Effector memory CD8-positive, alpha-beta T cell (primary cell): ENCODE measurements at places on chromosomes 13 and 19.

- DNase-seq: no peak
These were observed 22.3 kb upstream of the ZDHHC20 start for GRCh38 chr13:21481359-21481758.

DNA sequence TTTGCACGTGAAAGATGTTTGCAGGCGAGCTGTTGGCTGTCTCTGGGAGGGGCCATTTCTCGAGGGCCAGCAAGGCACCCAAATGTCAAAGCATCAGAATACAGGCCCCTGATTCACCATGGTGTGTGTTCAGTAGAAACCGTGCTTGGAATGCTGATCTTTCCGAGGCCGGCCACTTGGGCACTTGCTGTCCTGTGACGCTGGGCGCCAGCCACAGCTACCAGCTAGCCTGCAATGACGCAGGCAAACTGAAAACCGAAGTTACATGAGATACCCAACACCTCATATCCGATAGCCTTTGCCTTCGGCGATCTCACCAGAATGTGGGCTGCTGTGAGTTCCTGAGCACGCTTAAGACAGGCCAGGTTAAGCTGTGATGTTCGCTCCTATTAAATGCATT lies 12.0 kb downstream of the THOP1 start:
- no peak for DNase-seq

DNA sequence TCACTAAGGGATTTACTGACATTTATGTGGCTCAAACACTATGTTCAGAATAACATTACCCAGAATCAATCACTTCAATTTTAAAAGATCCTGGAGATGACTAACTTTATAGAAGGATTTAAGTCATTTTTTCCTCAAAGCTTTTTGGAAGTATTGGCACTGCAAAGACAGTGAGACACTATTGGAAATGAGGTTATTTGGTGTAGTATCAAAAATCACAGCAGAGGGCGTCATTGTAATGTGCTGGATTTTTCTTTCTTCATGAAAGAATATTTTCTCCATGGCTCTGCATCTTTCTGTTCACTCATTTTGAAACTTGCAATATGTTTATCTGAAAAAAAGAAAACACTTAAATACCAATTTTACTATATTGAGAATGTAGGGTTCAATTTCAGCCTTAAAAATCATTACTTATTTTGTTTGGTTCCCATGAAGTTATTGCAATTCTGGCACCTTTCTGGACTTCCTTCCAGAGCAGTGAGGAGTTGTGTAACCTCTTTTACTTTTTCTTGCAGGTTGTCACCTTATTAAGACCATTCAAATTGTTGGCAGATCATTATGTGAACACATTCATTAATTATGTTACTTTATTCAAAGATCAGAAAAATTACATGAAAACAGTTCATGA lies 3.7 kb upstream of the CSNK1A1L start:
- DNase-seq: no peak

DNA sequence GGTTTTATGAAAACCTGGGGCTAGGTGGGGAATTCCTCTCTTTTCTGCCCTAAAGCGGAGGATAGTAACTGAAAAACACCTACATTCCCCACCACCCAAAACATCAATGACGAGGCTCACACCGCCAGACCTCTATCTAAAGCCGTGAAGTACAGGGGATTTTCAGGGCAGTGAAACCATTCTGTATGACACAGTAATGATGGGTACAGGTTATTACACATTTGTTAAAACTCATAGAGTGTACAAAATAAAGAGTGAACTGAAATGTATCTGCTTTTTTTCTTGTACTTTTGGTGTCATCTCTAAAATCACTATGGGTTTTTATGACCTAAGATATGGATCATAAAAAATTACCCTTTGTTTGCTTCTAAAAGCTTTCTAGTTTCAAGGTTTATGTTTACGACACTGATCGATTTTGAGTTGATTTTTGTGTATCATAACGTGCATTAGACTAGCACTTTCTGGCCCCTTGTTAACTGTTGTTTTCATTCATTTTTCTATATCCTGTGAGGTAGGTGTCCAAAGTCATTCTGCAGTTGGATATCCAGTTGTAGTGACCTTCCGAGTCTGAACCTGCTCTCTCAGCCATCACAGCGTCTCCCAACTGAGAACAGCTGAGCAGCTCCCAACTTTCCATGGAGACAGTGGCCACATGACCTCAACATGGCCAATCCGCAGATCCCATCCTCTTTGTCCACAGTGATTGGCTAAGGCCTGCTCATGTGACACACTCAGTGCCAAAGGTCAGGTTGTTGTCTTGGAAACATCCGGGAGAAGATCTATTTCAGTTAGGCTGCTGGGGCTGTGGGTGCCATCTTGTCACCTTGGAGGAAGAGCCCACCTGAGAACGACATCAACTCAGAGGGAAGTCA lies 10.3 kb downstream of the MBD3L2B start:
- DNase-seq: no peak

DNA sequence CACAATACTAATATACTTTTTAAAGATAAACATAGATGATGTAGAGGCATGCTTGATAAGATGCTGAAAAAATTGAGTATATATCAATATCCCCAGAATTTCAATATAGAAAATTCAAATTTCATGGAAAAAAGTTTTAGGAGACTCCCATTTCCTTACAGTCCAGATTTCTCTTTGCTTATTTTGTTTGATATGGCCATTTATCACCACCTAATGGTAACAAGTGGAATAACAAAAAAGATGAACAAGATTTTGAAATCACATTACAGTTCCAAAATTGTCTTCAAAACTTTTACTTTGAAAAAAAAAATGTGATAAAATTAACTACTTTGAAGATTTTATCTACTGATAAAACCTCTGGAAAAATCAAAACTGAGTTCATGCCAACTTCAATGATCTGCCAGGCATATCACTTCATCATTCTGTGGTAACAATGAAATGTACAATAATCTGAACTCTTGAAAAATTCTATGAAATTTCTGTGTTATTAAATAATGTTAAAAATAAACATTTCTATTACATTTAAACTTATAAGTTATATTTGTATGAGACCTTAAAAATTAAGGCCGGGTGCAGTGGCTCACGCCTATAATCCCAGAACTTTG lies 17.5 kb downstream of the MIPEP start:
- no peak for DNase-seq

- no peak for DNase-seq
These were observed 40.8 kb downstream of the BRD4 start for GRCh38 chr19:15291548-15292021.

DNA sequence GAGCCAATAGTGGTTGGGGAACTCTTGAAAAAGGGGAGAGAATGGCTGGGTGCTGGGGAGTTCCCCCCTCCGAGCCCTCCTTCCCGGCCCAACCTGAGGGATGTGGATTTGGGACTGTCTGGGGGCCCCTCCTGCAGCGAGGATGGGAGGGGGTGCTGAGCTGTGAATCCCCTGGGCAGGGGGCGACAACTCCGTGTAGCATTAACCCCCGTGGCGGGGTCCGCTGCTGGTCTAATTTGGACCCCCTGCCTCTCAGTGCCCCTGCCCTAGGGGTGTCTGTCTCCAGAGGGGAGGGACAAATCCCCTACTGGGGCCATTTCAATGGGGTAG lies 9.7 kb downstream of the MIDN start:
- no peak for DNase-seq

DNA sequence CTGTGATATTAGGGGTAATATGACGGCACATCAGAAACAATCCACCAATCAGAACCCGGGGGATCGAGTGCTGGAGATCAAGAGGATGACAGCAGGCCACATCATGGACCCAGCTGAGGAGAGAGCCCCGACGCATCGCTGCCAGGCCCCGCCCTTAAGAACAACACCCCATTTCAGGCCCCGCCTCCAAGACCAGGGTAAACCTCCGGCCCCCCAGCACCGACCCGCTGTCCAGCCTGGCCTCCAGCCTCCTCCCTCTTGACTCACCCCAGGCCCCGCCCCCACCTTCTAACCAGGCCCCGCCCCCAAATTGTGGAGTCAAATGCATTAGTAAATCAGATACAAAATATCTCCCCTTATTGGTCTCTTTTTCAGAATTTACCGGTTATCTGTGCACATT lies 4.7 kb upstream of the ZNF611 start:
- no peak for DNase-seq

DNA sequence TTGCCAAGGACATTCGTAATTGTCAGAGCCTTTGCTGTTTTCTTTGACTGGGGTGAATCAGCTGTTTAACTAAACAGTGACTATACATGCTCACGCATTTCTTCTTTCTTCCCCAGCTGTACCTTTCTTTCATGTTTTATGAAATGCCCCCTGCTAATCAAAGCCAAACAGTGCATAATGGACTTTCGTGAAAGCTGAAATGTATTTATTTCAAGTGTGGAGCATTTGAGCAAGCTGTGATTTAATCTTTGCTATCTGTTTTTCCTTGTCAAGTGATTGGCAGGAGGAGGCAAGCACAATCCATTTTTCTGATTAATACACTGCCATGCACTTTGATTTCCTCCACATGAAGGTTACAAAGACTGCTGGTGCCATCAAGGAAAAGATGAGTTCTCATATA lies 831.7 kb upstream of the SPRY2 start:
- DNase-seq: no peak

DNA sequence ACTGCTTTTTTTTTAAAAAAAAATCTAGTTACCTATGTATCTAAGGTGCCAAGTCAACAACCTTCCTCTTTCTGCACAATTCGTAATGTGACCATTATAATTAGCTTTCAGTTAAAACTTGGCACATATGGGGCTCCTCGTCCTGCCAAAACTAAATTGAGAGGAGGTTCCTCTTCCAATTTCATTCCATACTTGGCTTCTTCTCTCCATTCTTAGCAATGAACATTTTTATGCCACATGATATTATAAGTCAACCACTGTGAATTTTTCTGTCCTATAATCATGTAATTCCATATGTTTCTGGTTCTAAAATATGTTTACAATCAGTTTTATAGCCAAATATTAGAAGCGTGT lies 177.0 kb downstream of the DCLK1 start:
- DNase-seq: no peak

- no peak for DNase-seq
These were observed 8.7 kb upstream of the RPL21 start for GRCh38 chr13:27242702-27243101.

- DNase-seq: no peak
These were observed 370.7 kb downstream of the HS6ST3 start for GRCh38 chr13:96460609-96461008.

DNA sequence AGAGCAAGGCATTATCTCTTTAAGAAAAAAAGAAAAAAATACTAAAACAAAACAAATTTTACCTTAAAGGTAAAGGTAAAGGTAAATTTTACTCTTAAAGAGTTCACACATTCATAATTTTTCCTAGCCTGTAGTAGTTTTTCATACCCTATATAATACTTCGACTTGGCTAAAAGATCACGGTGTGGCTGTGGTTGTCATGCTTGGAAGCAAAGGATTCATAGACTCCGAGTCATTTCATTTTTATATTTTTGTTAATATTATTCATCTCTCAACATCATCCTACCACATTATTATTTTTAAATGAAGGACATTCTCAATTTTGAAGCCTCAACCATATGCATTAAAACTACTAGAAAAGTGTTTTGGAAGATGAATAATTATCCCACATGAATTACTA lies 52.7 kb downstream of the PIBF1 start:
- DNase-seq: no peak

DNA sequence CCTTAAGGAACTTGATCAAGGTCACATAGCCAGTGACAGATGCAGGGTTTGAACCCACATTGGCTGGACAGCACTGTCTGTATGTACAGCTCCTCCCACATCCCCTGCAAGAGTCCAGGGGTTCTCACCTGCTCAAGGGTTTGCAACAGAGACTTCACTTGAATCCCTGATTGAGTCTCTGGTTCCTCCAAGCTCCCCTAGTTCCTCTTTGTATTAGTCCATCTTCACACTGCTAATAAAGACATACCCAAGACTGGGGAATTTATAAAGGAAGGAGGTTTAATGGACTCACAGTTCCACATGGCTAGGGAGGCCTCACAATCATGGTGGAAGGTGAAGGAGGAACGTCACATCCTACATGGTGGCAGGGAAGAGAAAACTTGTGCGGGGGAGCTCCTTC lies 72.8 kb upstream of the CLDN10 start:
- DNase-seq: no peak

- DNase-seq: no peak
These were observed 17.6 kb downstream of the PBX4 start for GRCh38 chr19:19600793-19601330.

DNA sequence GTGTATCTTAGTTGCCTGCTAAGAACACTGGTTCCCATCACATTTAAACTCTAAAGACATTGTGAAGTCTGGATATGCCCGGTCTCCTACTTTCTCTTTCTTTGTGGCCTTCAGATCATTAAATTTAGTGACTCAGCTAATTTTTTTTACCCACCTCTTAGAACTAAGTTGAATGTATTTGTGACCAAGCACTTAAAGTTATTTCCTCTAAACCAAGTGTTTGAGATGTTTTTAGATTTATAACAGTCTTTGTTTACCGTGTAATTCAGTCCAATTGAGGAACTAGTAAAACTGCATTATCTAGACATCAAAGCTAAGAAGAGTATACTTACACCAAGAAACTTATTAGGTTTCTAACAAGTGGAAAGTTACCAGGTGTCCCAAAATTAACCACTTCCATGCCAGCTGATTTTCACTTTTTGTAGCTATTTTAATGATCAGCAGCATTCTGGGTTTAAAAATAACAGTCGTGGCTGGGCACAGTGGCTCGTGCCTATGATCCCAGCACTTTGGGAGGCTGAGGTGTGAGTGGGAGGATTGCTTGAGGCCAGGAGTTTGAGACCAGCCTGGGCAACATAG lies 53.1 kb downstream of the ARHGAP35 start:
- DNase-seq: no peak

DNA sequence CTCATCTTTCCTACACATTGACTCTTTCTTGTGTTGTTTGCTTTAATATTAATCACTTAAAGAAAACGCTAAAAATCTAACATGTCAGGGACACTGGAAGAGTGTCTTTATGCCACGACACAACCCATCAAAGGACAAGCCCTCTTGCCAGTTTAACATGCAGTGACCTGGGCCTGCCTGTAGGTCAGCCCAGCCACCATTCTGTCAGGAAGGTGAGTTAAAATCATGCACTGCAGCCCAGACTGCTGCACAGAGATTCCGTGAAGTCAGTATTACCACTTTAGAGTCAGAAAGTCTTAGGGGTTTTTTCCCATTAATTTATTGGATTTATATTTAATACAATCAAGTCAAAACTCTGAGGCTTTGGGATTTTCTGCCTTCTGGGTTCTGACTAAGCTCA lies 58.0 kb downstream of the TNFRSF19 start:
- DNase-seq: no peak
